ENCODE measurements at places on chromosomes 6 and 20.

- H3K27me3 ChIP-seq, result peaks cover 2% of the 10 kb centered on the region
- peaks cover 15% of the 10 kb centered on the region for H3K4me1 ChIP-seq
- peaks cover 34% of the 10 kb centered on the region for H3K36me3 ChIP-seq
Observed at GRCh38 chr20:3648951-3649350, 14.2 kb downstream of the GFRA4 start.

DNA sequence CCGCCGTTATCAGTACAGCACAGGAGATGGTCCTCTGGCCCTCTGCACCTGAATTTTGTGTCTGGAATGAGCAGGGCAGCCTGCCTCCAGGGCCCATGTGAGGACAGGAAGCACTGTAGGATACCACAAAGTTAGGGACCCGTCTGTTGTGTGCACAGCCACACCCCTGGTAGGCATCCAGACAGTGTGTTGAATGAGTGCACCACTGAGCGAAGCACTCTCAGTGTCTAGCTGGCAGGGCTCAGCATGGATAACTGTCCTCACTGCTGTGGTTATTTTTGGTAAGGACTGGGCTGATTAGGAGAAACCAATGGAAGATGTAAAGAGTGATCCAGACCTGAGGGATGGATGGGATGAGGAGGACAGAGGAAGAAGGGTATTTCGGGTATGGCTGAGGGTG lies 178.7 kb downstream of the CLIC5 start:
- no peaks in the 10 kb centered on the region for H3K4me1 ChIP-seq
- no peak overlapping the region for H3K4me3 ChIP-seq

DNA sequence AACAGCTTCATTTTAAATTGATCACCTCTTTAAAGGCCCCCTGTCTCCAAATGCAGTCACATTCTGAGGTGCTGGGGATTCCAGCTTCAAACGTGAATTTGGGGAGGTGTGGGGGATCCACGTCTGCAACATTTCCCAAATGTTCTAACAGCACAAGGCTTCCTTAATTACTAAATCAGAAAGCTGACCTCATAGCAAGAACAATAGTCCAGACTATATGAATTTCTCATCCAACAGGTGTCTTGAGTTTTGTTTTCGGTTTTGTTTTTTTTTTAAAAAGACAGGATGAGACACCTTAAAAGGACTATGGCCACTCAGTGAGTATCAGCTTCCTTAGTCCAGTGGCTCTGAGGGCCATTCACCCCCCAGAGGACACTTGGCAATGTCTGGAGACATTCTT lies 11.5 kb downstream of the ATP9A start:
- no peak for DNase-seq
- H3K27ac ChIP-seq, result no peak overlapping the region
- no peaks in the 10 kb centered on the region for H3K4me1 ChIP-seq
- H3K36me3 ChIP-seq, result no peaks in the 10 kb centered on the region
- H3K4me3 ChIP-seq, result no peak overlapping the region

GRCh38 chr6:126067073-126067472 lies 80.7 kb downstream of the TRMT11 start:
- H3K27ac ChIP-seq, result no peak overlapping the region
- DNase-seq, result no peak
- peaks cover 16% of the 10 kb centered on the region for H3K36me3 ChIP-seq
- no peaks in the 10 kb centered on the region for H3K4me1 ChIP-seq
- H3K27me3 ChIP-seq, result no peaks in the 10 kb centered on the region
- H3K4me3 ChIP-seq, result no peak overlapping the region

- H3K36me3 ChIP-seq, result no peaks in the 10 kb centered on the region
- peak overlapping the region; percentile 20 for H3K4me3 ChIP-seq
- H3K4me1 ChIP-seq, result peaks cover 8% of the 10 kb centered on the region
- peaks cover 15% of the 10 kb centered on the region for H3K27me3 ChIP-seq
- no peak for DNase-seq
Observed at GRCh38 chr6:41428996-41429421, 93.6 kb downstream of the NCR2 start.

Measured in immature natural killer cell (primary cell).